Body of pancreas (tissue), 4 donors: ENCODE measurements at places on chromosomes 4 and X.

- DNase-seq = no peak
Observed at GRCh38 chr4:159015841-159016240, 87.0 kb upstream of the RAPGEF2 start.

DNA sequence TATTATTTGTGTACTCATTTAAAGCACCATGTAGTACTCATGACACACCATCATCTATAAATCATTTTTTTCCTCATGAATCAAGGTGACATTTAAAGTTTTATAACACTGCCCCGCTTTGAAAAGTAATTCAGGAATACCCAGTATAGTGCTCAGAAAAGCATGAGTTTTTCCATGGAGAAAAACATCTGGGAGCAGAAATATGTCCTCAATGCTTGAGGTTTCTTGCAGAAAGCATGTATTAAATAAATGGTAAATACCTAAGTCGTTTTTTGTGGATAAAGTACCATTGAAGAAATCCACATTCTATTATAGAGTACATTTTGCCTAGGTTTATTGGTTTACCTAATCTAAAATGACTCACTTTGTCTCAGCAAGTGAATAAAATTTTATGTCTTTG lies 66.2 kb downstream of the UBA6 start:
- no peak for DNase-seq

DNA sequence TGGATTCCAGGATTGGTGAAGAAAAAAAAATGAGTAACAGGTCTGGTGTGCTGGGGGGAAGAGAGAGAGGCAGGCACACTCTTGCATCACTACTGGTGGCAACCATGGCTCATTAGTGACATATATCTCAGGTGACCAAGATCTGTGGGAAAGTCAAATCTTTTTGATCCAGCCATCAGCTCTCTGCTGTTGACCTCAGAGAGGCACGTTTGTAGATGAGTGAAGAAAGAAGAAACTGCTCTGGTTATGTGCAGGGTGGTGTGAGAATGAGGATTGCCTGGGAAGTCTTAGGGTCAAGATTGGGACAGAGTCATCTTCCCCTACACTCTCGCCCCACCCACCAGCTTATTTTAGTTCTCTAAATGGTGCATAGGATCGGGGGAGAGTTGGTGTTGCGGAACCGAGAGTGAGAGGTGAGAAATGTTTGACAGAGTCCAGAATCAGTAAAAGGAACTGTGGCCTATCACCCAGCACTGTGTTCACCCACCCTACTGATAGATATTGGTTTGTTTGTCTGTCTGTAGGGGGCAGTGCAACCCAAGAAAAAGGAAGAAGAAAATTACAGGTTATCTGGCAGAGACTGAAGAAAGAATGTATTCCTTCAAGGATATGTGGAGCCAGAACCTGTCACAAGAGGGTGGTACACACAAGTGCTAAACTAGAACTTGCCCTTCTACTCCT lies 21.9 kb downstream of the ARMCX6 start:
- DNase-seq = peak; percentile 23

- DNase-seq = no peak
Observed at GRCh38 chr4:600850-601515, 24.4 kb upstream of the PDE6B start.

- DNase-seq = no peak
Observed at GRCh38 chr4:138727731-138728130, 287.9 kb upstream of the NOCT start.

GRCh38 chr4:113446019-113446418 lies 315.5 kb downstream of the CAMK2D start:
- no peak for DNase-seq

DNA sequence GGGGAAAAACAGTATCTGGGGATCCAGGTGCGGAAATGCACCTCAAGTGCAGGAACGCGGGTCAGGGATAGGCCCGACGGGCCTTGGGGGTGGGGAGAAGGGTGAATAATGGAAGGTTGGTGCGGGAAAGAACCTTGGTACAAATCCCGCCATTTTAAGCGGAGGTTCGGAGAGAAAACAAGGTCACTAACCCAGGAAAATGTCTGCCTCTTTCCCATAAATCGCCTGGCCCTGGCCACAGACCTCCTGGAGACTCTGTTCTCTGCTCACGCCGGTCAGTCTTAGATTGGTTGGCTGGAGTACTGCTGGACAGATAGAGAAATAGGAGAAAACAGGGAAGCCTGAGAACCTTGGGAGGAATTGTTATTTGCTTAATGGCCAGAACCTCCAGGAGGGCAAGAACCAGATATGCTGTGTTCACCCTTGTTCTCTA lies 897 bp upstream of the FBXL5 start:
- no peak for DNase-seq

DNA sequence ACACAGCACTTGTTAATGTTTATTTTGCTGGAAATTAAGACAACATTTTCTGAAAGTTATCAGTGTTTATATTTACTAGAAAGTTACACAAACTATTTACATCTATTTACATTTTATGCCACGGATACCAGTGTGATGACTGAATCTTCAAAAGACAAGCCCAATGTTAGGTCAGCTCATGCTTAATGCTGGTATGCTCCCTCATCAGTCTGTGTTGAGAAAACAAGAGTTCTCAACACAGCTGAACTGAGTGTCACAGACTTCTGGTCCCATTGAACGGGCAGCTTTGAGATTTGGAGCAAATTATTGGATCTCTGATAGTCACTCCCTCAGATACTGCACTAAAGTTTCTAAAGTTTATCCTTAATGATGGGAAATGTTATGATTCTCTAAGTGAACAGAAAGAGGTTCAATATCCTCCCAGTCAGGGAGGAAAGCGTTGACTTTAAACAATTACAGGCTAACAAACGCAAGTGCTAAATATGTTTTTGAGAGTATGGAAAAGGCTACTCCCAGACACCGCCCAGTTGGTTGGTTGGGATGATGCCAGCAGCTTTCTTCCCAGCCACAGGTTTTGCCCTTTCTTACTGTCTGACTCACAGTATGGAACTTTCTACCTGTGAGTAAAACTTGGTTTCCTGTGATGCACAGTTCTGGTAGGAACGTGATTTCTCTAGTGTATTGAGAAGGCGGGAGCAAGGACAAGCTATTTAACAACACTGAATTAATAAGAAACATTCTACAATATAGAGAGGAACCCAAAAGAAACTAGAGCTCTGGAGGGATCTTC lies 1293.6 kb upstream of the TENM3 start:
- no peak for DNase-seq

DNA sequence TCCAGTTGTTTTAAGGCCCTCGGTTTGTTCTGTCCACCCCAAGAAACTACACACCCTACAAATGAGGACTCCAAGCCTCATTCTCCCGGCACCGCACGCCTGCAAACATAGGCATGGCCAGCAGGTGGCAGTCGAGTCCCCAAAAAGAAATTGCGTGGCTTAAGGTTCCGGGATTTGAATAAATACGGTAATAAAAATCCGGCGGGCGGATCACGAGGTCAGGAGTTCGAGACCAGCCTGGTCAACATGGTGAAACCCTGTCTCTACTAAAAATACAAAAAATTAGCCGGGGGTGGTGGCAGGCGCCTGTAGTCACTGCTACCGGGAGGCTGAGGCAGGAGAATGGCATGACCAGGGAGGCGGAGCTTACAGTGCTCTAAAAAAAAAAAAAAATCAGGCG lies 21.8 kb upstream of the CSF2RA start:
- DNase-seq = peak; percentile 51

DNA sequence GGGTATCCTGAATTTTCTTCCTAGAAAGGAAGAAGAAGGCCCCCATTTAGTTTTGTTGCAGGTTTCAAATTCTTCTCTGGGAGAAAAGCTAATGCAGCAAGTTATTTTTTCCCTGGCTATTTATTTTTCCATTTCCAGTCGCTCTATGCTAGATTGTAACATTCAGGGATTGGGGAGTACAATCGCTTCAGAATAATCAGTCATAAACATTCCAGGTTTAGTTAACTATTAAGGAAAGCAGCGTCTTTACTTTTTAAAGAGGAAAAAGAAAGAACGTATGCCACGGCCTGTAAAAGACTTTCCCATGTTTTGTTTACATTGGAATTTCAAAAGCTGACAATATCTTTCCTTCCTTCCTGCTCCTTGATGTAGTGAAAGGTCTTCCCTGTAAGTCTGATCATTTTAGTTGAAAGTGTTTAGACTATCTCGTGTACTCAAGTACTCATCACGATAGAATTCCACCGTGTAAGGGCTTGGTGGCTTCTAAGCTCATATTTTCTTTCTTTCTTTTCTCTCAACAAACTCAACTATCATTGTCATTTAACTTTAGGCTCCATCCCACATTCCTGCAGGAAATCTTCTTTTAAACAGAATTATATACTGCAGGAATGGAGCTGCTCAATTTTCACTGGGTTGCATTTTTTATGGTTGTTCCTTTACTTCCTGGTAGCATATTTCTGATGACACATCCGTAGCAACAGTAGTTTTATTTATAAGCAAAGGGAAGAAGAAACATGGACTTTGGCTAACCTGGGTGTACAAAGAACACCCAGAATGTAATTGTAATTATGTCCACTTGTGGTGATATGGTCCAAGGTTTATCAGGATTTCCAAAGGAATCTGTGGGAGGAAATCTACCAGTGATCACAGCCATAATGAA lies 213.1 kb upstream of the FAT1 start:
- DNase-seq = no peak

- no peak for DNase-seq
Observed at GRCh38 chrX:47587906-47588735, 5.9 kb downstream of the TIMP1 start.

DNA sequence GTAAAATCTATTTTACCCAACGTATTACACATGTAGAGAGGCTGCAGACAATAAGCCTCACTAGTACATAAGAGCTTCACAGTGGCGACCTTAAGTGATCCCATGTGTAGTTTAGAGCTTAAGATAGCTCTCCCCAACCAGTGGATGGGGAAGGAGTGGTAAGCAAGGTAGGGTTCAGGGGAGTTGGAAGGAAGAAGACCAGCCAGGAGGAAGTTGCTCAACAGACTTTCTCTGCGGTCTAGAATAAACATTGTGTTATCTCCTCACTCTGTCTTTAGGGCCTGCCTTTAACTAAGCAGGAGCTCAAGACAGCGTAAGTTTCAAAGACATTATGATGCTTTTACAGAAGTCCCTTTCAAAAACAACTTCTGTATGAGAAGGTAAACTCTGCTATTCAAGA lies 16.8 kb downstream of the MEPE start:
- DNase-seq = no peak

- no peak for DNase-seq
Observed at GRCh38 chr4:112517067-112517634, 1.2 kb upstream of the NEUROG2 start.

DNA sequence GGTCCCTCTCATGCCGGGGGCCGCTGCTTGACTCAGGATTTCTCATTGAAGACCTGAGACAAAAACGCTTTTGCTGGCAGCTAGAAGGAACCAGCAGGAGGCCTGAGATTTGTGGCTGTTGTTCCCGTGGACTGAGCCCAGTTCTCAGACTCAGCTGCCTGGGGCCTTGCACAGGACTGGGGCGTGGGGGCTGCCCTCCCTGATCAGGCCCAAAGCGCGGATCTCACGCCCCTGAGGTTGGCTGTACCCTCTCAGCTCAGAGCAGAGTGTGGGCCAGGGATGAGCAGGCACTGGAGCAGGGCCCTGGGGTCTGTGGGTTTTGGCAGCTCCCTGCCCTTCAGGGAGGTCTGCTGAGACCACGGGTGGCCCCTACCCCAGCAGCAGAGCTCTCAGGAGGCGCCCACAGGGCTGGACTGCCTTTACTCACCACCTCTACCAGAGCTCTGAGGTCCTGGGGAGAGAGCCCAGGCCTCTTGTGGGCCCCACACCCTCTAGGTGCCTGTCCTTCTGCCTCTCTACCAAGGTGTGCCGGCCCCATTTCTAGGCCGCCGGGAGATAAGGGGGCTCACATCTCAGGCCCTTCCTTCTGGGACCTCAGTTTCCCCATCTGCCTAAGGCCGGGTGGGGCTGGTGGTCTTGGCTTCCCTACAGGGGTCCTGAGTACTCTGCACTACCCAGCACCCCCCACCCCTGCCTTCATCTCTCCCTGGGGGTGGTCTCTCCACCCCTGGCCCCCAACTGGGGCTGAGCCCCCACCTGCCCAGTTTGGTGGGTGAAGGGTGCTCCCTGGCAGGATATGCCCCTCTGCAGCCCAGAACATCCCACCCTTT lies 5.6 kb downstream of the MSANTD1 start:
- DNase-seq = no peak

DNA sequence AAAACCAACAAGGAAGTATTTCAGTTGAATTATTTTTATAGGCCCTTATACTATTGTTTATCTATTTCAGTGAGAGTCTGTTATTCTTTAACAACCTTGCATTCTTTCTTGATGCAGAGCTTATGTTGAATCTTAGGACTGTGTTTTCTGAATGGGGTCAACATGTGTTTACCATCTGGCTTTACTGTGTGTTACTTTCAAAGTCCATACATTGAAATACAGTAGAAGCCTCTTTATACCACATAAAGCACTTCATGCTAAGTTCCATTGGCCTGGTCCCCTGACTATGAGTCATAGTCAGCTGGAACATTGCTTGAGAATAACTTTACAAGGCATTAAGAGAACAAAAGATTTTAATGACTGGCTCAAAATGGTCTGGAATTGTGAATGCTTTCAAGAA lies 152.6 kb downstream of the GASK1B start:
- peak; percentile 38 for DNase-seq

GRCh38 chrX:147850875-147851274 lies 60.8 kb upstream of the FMR1 start:
- no peak for DNase-seq

- no peak for DNase-seq
Observed at GRCh38 chr4:18882468-18882867, 860.9 kb upstream of the LCORL start.

GRCh38 chr4:180792541-180792940 lies 1450.7 kb upstream of the TENM3 start:
- no peak for DNase-seq

- no peak for DNase-seq
Observed at GRCh38 chr4:189048119-189048518, 892.6 kb upstream of the FRG1 start.

DNA sequence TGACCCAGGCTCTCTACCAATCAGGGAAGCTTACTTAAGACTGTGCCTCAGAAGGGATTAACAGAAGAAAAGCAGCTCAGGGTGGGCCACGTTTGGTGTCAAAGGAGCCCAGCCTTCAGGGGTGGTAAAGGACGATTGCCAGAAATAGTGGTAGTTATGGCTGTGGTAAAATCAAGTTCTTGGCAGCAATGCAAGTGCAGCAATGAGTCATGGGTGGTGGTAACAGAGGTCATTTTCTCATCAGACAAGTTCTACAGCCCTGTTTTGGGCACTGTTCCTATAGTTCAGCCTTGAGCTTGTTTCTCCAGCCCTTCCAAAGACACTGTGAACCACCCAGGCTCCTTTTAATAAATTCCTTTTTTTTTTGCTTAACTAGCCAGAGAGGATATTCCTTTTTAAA lies 120.3 kb downstream of the EFHC2 start:
- DNase-seq = peak; percentile 85

GRCh38 chr4:73836373-73837279 lies at the start of gene CXCL6:
Gene CXCL6, plus strand, starts transcription at chr4:73836678. Its CDS starts 73 bp downstream, at chr4:73836751.
- DNase-seq = peak; percentile 28
